ENCODE measurements at places on chromosomes 11 and 22.

GRCh38 chr22:22799561-22799960 lies 88.1 kb upstream of the IGLL5 start:
- DNase-seq, result no peak

DNA sequence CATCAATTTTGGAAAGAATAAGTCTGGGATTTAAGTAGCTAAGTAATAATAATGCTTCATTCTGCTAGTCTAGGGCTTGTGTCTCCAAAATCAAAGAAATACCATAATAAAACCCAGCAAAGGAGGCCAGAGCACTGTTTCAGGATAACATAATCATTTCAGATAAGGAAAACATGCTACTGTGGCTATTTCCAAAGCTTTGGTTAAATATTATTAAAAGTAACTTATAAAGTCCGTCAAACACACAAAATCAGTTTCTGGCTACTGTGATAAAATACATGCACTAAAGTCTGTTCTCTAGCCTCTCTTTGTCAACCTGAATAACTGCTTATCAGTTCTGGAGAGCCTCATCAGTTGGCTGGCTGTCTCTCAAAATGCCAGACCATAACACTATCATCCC lies 1.5 kb upstream of the OR6T1 start:
- DNase-seq, result no peak

GRCh38 chr11:111245425-111245824 lies at the start of gene POU2AF2:
POU2AF2 (plus strand) TSS chr11:111245725; CDS start chr11:111245854, 129 bp downstream.
- DNase-seq, result no peak

GRCh38 chr22:26646158-26646557 lies 11.2 kb upstream of the MIAT start:
- no peak for DNase-seq

- no peak for DNase-seq
These were observed 24.3 kb downstream of the SLC25A18 start for GRCh38 chr22:17587629-17588028.

- no peak for DNase-seq
These were observed 32.1 kb downstream of the UQCR10 start for GRCh38 chr22:29799217-29799680.

DNA sequence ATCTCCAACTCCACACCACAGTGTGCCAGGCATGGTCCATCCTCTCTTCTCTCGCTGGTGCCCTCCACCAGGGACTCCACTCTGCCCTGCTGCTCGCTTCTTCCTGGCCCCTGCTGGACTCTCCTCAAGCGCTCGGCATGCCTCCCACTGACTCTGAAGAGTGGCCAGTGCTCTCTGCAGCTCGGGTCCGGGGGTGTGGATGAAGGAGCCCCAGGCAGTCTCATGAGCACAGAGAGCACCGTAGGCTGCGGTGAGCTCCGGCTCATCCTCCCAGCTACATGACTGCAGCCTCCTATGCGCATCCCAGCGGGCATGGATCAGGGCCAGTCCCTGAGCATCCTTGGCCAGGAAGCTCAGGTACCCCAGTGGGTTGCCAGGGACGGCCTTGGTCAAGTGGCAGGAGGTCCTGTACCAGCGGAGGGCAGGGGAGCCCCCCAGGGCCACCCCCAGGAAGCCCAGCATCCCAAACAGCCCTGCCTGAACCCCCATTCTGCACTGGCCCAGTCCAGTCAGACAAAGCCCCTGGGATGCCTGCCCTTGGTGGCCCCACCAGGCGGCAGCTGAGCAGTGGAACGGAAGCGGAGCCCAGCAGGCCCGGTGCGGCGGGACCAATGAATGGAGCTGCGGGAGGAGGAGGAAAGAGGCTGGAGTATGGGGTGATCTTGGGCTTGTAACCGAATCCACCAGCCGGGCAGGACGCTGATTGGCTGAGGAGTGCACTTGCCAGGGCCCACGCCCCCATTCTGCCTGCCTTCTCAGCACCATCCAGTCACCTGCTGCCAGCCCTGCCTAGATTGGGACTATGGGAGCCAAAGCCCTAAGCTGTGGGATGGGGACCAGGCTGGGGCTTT lies at the start of gene PLA2G3:
Gene PLA2G3 (minus strand): TSS at position 643 of the 851 bp plus-strand sequence. CDS start 154 bp downstream, at position 489.
- DNase-seq, result no peak

- DNase-seq, result no peak
These were observed 186.0 kb downstream of the CEP164 start for GRCh38 chr11:117513666-117514065.

- DNase-seq, result no peak
These were observed 767.5 kb downstream of the JRKL start for GRCh38 chr11:97157221-97157740.

GRCh38 chr11:37786214-37786755 lies 1188.2 kb upstream of the RAG2 start:
- DNase-seq, result no peak

- no peak for DNase-seq
These were observed 245.4 kb downstream of the GRIK4 start for GRCh38 chr11:120756931-120757330.

GRCh38 chr11:70710601-70711000 lies 312.3 kb downstream of the CTTN start:
- DNase-seq, result no peak

DNA sequence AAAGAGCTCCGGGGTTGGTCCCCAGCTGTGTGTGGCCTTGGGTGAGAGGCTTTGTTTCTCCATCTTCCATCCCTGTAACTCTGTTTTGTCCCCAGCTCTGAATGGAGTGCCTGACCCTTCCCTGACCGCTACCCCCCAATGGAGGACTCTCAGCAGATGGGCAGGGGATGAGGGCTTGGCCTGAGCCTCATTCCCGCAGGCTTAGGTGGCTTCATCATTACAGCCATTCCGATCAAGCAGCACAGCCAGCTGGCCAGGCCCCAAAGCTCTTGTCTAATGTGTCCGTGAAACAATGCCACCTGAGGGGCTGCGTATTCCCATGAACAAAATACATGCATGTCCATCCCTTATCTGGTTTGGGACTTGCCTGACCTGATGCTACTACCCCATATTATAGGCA lies 3.9 kb upstream of the CDC42EP2 start:
- DNase-seq, result no peak

GRCh38 chr22:28025333-28025732 lies 106.3 kb upstream of the PITPNB start:
- DNase-seq, result no peak

- DNase-seq, result no peak
These were observed 7.1 kb upstream of the CD59 start for GRCh38 chr11:33743291-33743690.

- DNase-seq, result peak; percentile 46
These were observed at the start of gene PHLDA2 for GRCh38 chr11:2928605-2929530. PHLDA2 (minus strand) TSS chr11:2929420; CDS start chr11:2929364, 56 bp downstream.

DNA sequence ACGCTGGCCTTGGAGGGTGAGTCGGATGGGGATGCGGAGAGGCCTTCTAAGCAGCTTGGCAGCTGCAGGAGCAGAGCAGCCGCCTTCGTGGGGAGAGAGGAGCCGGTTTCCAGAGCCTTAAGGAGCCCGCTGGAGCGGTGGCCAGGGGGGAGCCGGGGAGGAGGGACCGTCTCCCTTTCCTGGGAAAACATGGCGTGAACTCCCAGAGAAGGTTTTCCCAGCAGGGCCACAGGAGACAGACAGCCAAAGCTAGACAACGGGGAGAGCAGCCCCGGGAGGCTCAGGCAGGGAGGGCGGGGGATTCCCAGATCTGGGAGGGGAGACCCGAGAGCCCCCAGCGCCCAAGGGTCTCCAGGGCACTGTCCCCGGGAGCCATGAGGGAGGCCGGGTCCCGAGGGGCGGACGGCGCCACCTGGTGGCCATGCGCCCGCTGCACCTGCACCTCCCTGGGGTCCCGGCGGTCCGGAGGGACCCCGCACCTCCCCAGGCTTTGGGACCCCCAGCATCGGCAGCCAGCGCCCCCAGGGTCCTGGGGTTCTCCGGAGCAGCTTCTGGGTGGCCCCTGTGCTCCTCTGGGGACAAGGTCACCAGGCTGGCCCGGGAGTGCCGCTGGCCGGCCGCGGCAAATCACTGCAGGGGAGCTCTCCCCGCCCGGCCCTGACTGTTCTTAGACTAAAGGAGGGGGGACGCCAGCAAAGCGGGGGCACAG lies 2.4 kb upstream of the SYT8 start:
- peak; percentile 40 for DNase-seq

DNA sequence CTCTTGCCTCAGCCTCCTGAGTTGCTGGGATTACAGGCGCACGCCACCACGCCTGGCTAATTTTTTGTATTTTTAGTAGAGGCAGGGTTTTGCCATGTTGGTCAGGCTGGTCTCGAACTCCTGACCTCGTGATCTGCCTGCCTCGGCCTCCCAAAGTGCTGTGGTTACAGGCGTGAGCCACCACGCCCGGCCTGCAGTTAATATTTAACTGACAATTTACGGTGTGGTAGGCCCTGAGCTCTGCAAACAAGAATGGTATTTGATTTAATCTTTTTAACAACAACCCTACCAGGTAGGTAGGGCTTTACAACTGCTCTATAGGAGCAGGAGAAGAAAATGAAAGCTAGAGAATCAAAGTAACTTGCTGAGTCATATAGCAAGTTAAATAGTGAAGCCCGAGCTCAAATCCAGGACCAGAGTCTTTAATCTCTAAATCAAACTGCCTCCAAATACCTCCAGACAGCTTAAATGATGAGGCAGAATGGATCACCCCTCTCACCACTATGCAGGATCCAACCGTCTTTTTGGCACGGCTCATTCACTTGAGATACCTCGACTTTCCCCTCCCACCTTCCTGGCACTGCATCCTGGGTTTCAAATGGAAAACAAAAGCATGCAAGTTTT lies 9.4 kb downstream of the UEVLD start:
- DNase-seq, result no peak

DNA sequence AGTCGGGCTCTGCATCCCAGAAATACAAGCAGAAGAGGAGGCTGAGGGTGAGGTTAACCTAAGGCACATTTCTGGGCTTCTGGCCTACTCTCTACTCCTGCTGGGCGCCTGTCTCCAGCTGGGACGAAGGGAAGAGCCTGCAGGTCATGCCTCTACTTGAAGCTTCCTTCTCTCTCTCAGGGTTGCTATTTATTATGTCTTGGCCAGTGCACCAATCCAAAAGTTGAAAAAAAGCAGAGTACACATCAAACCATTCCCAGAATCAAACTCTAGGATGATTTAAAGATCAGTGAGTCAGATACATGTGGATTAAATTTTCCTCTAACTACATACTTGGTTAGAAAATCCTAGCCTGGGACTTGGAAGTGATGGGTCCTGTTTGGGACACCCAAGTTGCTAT lies 60.2 kb upstream of the CDON start:
- no peak for DNase-seq

DNA sequence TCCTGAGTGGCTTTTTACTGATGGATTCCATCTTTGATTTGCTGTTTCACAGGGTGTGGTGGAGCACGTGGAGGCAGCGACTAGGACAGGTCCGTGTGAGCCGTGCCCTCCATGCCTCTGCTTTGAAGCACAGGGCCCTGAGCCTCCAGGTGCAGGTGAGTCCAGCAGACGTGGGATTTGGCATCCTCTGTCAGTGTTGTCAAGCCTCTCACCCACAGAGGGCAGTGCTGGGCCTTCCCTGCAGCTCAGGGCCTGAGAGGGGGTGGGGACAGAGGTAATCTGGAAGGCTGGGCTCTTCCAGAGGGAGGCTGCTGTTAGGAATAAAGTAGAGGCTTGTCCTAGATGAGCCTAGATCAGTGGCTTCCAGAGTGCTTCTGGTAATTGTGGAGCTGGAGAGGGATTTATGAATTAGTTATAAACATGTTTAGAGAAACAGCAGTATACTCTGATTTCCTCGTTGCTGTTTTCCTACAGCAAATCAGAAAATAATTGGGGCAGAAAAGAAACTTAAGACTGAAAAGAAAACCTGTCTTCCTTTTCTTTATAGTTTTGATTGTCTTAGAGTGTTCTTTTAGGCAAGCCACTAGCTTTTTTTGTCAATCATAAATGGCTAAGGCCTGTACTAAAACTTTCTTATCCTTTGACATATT lies 65.0 kb downstream of the SFI1 start:
- peak; percentile 52 for DNase-seq

DNA sequence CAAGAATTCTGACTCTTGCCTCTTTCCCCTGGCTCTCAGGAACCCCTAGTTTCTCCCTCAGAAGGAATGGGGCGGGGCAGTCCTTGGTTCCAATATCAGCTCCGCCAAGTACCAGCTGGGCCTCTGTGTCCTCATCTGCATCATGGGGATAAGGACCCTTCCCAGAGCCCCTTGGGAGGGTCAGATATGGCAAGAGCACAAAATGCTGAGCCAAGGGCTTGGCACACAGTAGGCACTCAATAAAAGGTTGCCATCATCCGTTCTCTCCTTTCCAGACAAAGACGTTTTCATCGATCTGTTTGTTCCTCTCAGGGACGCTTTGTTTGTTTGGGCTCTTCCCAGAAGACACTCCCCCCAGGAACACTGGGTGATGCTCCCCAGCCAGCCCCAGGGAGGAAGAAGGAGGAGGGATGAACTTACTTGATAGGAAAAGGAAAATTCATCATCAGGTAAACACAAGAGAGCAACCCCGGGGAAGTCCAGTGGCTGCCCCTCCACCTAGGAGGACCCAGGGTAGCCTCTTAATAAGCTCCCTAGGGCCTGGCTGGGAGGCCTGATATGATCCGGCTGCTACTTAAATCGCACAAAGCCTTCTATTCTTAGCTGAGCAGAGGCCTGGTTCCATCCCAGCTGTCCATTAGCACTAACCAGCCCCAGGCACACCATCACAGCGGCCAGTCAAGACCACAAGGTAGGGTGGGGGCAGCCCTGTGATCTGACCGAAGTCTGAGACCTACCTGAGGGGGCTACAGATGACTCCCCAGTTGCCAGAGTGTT lies 19.6 kb downstream of the GDPD5 start:
- no peak for DNase-seq

- no peak for DNase-seq
These were observed 5.9 kb upstream of the GLB1L3 start for GRCh38 chr11:134270250-134270714.

DNA sequence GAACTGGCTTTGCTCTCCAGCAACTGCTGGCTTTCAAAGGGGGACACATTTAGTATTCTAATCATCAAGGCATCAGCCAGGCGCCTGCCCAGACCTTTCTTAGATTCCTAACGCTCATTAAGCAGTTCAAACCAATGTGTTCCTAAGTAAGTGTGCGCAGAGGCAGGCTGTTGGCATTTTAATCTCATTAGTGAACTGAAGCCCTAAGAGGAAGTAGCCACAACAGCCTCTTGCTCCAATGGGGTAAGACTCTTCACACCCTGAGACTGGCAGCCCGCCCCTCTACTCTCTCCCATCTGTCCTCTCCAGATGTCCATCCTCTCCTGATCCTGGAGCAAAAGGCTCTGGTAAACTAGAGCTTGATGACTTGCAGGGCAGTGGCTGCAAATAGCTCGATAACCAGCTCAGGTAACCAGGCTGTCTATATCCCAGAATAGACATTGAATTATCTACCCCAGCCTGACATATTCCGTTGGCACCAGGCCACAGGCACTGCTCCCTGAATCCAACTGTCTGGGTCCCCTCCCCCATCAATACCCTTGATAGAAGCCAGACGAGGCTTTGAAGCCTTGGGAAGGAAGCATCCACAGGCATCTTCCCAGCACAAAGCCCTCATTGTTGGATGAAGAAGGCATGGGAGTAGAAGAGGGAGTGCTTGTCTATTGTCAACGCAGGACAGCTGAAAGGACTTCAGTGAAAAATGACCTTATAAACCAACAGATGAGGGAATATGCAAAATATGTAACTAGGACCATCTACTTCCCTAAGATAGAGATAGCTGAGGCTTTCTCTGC lies 321.1 kb downstream of the TENM4 start:
- no peak for DNase-seq
